ENCODE measurements at places on chromosomes 4 and X. TPM values are rescaled to one million over a fixed set of nuclear protein-coding genes. Genes with fewer than 3 reads are reported as not detected.

- DNase-seq = no peak
Observed at GRCh38 chrX:117274965-117275364, 812.2 kb upstream of the CT83 start.

DNA sequence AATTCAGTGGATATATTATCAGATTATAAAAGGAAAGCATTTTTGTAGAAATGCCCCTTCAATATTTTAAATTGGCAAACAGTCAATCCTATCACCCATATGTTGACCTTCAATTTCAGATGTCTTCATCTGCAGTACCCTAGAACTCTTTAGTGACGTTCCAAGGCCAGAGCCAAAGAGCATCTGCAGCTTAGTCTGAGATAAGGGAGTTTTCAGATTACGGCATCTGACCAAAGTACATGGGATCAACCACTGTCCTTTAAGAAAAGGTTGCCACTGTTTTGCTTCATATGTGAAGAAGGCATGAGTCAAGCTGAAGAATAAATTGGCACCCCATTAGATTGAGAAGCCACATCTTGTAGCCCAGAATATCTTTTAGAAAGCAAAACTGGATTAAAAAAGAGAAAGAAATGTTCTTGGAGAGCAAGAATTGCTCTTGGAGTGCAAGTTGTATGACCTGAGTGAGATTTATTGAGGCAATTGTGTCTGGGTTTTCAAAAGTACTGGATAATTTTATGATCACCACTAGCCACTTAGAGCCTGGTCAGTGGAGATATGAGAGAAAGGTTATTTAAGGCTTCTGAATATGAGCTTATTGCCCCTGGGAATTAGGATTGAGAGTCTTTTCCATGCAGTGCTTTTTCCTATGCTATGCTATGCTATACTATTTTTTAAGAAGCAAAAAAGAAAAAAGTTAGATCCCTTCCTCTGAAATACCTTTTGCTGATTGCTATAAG is 251.9 kb upstream of the NR3C2 start:
- DNase-seq = no peak

DNA sequence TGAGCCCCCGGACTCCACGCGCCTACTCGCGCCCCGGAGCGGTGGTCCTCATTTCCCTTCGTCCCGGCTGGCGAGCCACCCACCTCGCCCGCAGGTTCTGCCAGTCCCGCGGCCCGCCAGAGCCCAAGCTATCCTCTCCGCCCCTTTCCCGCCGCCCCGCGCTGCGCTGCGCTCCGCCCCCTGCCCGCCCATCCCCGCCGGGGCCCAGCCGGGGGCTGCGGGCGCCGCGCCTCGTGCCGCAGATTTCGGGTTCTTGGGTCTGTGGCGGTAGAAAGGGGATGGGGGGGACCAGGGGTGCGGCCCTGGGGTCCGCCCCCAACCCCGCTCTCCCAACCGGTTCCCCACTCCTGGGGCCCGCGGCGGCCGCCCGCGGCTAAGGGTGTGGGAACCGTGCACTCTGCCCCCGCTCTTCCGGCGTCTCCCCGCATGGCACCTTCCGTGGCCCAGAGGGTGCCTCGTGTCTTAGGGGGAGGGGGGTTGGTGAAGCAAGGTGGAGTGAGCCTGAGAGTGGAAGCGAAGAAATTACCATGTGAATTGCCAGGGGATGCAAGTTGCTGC is 650.8 kb upstream of the DIPK2B start:
- peak; percentile 73 for DNase-seq

DNA sequence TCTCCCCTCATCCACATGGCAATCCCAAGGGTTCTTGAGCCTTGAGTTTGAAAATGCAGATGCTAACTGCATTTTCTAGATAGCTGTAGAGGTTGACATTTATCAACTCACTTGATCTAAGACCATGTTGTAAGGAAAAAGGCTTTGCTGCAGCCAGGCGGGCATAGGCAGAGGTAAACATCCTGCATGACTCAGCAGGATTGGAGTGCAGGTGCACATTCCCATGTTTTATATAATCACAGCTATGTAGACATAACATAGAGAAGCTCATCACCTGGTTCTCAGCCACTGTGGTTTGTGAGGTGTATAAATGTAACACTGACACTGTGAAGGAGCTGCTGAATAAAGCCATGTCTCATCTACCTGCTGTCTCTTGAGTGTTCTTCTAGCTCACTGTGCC is 62.3 kb upstream of the PDE5A start:
- no peak for DNase-seq

DNA sequence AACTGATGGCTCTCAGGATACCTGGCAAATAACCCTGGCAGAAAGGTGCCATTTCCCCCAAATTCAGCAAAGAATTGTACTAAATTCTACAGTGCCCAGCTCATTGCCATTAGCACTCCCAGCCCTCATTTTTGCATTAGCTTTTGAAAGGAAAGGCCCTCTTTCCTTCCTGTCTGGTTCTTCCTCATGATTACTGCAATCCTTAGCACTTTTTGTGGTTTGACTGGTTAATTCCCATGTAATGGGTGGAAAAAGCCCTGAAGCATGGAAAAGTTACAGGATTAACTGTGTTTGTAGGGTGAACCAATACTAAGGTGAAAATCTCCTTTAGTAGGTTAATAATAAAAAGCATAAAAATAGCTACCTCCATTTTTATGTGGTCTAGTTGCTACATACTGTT is 139.5 kb downstream of the NPNT start:
- DNase-seq = no peak

GRCh38 chrX:10576777-10577447 is 43.5 kb downstream of the MID1 start:
- DNase-seq = no peak

GRCh38 chrX:7120878-7121219 is 26.7 kb upstream of the STS start:
- DNase-seq = no peak

- DNase-seq = no peak
Observed at GRCh38 chrX:9605484-9605883, 140.6 kb downstream of the TBL1X start.

DNA sequence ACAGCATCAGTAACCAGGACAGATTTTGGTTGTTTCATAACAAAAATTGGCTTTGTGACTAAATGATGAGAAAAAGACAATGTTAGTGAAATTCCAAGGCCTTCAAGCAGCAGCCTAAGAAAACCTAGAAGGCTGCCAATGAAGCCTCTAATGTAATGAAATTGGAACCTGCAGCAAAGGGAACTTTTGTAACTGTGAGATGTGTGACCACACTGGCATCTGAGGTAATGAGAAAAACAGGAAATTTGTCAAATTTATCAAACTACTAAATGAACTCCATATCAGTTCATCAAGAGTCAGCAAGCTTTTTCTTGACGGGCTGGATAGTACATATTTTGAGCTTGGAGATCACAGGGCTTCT is 30.4 kb upstream of the EMCN start:
- DNase-seq = no peak

DNA sequence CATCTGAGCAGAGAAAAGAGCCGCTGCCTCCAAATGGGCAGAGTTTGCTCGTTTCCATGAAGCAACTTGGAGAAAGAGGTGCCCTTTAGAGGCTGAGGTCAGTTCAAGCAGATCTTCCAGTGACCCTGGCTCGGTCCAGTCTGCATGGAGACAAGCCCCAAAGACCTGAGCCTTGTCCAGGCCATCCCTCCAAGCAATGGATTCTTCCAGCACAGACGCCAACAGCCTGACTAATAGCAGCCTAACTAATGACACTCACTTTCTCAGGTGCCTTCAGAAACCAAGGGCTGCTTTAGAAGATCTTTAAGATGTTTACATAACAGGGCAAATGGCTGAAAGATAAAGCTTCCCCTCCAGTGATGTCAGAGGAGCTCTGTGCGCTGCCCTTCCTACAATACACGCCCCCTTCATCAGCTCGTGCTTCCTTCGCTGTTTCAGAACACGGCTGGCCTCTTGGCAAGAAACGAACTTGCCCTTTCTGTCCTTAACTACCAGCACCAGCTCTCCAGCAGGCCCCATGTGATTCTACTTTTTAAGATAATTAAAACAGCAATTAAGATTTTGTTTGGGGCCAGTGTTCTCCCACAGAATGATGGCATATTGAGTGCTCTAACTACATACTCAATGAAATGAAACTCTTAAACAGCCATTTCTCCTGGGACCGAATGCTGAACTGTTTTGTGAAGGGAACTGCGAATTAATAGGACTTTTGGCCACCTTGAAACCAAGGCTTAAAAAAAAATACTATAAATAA is 119.0 kb downstream of the GPR143 start:
- no peak for DNase-seq

- no peak for DNase-seq
Observed at GRCh38 chrX:27619975-27620374, 29.8 kb downstream of the DCAF8L2 start.

Gene PCDH18
- total RNA-seq = 0.07 TPM

Gene TEC
- total RNA-seq = 3.0 TPM

Gene SPANXD
- not detected for total RNA-seq

Gene SOD3
- total RNA-seq = not detected

Gene SPANXA2
- total RNA-seq = not detected
